ENCODE measurements at places on chromosomes 5 and 9.

- no peak for DNase-seq
Measured at GRCh38 chr5:142888469-142889085, 118.4 kb downstream of the ARHGAP26 start.

DNA sequence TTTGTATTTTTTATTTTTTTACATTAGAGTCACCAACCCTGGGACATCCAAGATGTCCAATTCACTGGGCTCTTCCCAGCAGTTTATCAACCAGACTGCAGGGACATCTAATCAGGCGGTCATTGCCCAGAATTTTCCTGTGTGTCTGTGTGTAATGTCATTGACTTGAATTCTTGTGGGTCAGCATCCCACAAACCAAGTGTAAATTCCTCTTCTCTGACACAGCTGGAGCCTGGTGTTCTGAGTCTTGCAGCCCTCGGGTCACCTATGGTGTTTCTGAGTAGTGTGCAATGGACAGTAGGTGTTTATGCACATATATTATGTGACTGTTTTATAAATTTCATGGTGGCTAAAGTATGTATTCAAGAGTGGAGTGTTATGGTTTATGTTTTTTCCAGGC, 815.7 kb downstream of the SEMA5A start:
- peak; percentile 32 for DNase-seq

DNA sequence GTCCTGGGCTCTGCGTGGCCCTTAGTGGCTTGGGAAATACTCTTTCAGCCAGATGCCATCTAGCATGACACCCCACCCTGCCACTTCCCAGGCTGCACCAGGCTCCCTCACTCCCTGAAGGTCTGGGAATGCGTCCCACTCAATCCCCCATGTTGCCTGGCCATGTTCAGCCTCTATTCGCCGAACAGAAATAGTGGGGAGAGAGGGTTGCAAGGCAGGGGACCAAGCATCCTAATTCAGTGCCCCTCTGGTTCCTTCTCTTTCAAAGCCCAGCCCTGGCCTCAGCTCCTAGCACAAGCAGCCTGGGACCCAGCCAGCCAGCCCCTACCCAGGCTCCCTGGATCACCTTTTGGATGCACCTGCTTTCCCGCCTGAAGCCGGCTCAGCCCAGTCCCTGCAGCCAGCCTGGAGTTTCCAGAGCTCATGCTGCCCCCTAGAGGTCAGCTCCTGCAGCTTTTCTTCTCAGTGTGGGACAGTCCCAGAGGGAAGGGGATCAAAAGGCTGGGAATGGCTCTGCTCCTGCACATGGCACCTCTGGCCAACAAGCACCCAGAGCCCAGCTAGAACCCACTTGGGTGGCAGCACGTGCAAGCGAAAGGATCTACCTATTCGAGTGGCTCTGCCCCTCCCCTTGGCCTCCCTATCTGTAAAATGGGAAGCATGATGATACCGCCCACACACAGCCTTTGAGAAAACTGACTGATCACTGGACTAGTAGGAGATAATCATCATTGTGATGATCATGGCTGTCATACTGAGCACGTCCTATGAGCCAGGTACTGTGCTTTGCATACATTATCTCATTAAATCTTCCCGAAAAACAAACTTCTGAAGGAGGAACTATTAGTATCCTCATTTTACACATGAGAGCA, 48.7 kb upstream of the C5orf58 start:
- peak; percentile 29 for DNase-seq

DNA sequence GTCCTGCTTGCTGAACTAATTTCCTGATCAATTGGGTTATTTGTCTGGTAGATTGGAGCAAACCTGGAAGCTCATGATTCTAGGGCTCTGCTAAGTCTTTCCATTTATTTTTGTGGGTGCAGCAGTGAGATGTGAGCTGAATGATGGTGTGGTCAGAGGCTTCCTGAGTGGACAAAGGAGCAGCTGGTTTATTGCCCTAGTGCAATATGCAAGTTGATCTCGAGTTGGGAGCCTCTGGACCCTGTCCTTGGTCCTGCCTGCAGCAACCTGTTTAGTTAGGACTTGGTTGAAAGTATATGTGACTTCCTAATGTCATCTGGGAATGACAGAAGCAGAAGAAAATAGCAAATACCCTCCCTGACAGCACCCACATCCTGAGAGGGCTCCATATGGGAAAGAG, 4.2 kb upstream of the UNC5A start:
- DNase-seq: no peak

GRCh38 chr5:149056616-149057165, 6.2 kb downstream of the SH3TC2 start:
- no peak for DNase-seq

DNA sequence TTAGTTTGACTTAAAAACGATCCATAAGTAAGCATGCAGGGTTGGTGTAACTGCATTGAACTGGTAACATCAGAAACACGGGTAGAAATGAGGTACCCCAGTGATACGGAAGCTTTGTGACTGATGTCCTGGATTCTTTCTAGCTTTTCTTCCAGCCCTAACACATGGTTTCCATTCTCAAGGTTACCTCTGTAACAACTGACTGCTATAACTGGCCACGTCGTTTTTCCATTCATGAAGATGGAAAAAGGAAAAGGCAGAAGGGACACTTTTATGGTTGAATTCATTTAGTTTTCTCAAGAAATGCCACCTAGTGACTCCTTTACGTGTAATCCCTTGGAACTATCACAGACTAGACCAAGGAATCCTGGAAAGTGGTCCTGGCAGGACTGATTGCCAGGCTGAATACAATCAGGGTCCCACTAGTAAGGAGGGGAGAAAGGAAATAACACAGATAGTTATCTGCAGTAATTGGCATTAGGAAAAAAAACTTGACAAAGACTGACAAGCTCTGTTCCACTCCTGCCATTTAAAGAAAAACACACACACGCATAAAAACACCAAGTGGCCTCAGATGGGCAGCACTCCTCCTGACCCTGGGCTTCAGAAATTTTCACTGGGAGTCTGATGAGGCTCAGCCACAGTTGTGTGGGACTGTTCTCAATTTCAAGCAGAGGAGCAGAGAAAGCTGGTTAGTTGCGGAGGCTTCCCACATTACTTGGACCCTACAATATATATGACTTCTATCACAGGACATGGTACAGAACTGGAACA, 77.5 kb upstream of the ZNF169 start:
- DNase-seq: no peak

DNA sequence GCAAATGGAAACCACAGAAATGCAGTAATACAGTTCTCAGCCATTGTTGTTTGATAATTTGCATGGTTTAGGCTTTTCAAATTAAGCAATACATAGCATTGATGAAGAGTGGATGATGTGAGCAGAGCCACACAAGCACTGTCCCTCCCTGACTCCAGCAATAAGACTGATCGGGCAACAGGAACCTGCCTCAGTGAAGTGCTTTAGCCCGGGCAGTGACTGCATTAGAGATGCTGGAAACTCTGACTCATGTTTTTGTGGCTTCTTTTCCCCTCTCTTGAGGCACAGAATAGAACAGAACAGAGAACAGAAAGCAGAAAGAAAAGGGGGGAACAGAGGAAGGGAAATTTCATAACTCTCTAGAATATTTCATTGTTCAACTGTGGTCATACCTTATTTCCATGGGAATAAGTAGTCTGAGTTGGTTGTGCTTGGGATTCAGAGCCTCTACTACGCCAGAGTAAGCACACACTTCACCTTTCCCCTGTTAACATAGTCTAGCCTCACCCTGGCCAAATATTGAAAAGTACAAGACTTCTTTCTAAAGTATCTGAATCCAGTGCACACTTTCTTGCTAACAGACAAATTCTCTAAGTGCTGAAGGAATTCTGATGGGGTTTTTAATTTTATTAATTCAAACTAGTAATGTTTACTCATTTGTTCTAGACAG, 164.8 kb upstream of the VCAN start:
- peak; percentile 34 for DNase-seq

DNA sequence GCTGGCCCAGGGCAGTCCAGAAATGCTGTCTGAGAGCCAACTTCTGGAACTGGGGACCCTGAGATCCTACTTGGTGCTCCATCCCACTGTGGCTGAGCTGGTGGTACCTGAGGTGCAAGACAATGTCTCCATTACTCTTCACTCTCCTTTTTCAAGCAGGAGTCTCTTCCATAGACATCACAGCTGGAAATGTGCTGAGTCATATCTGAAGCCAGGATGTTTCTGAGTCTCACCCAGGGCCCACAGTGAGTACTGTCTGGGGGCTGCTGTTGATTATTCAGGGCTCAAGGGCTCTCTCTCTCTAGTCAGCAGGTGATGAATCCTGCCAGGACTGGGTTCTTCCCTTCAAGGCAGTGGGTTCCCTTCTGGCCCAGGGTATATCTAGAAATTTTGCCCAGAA, 145.2 kb upstream of the TAS2R1 start:
- no peak for DNase-seq

- DNase-seq: no peak
Measured at GRCh38 chr9:121253821-121254501, 14.0 kb upstream of the GSN start.

DNA sequence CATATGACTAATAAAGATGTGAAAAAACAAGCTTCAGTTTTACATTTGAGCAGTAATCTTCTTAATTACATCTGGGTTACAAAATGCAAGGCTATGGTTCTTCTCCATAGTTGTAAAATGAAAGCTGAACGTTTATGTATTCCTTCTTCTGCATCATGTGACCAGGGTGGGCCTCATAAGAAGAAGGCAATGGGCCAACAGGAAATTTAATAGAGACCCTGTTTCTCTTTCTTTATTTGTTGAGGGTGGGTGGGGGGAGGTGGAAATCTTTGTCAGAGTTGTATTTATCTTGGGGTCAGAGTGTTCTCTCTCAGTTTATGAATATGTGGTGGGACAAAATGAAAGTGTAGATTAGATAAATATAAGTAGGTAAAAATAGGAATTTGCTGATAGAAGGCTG, 418.8 kb downstream of the TLE4 start:
- no peak for DNase-seq

- DNase-seq: no peak
Measured at GRCh38 chr5:94791829-94792228, 173.4 kb downstream of the SLF1 start.

DNA sequence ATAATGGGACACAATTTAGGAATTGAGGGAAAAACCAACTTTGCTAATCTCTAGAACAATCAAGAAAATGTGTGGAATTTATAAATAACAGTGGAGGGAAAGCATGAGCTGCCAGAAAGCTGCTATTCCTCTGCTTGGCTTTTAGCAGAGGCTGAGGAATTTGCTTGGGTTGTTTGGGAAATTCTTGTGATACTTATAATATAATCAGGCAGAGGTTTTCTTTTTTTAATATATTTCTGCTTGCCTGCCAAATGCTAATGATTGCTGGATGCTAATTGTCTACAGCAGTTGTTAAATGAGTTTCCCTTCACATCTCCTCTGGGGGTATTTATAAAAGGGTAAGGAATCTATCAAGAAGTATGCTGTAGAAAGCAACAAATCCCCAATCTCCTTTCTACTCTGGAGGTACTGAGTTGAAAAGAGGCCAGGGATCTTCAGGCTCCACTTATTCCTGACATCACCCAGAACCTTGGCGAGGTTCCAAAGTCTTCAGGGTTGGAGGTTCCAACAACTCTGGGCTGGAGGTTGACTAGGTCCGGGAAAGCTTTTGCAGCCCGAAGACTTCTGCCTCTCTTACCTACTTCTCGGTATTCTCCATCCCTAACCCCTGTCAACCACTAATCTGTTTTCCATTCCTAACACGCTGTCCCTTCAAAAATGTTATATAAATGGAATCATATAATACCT, 60.4 kb upstream of the TMED7 start:
- no peak for DNase-seq

DNA sequence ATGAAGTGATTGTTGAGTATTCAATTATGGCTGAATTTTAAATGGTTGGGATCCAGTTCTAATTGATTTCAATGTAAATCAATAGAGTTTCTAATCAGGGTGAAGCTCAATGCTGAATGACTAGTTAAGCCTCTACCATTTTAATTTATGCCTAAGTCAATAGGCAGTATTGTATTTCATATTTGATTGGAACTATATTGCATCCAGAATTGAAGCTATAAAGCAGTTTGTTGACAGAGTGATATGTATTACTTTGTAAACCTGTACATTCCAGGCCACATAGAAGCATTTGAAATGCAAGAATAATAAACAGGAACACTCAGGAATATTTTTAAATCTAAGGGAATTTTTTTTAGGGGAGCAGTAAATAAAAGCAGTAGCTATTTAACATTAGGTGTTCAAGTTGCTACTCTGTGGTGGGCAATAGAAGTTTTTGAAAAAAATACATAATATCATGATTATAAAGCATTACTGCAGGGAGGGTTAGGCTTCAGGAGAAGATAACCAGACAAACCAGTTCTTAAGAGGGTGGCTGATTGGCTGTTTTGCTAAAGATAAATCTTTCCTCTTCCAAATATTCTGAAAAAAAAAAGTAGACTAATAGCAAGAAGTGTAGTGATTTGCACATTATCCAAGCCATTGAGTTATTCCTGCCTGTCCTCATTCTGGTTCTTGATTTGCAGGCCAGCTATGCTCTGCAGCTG, 492.0 kb upstream of the MEF2C start:
- no peak for DNase-seq

DNA sequence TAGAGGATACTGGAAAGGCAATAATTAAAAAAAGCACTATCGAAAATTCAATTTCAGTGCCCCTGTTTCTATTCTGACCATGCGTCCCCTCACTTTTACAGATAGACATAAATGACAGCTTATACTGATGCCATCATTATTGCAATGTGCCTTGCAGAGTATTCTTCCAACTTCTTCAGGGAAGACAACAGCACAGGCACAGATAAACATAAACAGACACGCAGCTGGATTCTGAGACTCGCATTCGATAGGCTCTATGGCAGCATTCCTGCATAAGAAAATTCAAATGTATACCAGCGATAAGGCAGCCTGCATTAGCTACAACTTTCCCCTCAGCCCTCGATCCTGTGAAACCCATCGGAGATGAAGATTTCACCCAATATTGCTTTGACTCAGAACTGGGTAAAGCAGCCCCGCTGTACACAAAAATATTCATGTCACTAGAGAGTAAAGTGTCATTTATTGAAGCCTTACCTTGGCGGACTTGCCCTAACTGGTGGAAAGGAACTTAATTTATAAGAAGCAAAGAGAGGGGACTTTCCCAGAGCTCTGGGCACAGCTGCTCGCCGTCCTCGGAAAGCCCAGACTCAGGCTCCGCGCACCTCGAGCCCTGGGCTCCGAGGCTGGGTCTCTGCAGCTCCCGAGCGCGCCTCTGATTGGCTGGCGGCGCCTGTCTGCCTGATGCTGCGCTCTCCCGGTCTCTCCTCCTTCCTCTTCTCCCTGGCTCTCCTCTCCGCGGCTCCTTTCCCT, at the start of gene CDH18:
TSS of gene CDH18 (minus strand) at position 589 of the 750 bp plus-strand sequence. CDS start 149,214 bp downstream, outside the sequence.
- no peak for DNase-seq

GRCh38 chr5:55437859-55438206, 96.9 kb downstream of the PLPP1 start:
- no peak for DNase-seq

DNA sequence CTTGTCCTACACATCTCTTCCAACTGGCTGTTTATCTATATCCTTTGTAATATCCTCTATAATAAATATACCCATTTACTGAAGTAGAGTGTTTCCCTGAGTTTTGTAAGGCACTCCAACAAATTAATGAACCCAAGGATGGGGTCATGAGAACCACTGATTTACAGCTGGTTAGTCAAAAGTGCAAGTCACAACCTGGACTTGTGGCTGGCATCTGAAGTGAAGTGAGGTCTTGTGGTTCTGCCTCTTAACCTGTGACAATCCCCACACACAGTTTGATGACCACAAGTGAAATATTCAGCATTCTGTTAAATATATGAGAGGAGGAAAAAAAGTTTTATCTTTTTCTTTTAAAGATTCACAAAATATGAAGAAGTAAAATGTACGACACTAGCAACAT, 126.1 kb downstream of the NR2F1-AS1 start:
- DNase-seq: no peak
